ENCODE measurements at places on chromosomes 7 and 10.

- peak; percentile 16 for DNase-seq
Observed at GRCh38 chr7:135102372-135102771, 45.5 kb upstream of the TMEM140 start.

GRCh38 chr10:16756561-16757221, 60.5 kb downstream of the RSU1 start:
- peak; percentile 63 for DNase-seq

- no peak for DNase-seq
Observed at GRCh38 chr10:18549105-18549504, 102.3 kb downstream of the NSUN6 start.

DNA sequence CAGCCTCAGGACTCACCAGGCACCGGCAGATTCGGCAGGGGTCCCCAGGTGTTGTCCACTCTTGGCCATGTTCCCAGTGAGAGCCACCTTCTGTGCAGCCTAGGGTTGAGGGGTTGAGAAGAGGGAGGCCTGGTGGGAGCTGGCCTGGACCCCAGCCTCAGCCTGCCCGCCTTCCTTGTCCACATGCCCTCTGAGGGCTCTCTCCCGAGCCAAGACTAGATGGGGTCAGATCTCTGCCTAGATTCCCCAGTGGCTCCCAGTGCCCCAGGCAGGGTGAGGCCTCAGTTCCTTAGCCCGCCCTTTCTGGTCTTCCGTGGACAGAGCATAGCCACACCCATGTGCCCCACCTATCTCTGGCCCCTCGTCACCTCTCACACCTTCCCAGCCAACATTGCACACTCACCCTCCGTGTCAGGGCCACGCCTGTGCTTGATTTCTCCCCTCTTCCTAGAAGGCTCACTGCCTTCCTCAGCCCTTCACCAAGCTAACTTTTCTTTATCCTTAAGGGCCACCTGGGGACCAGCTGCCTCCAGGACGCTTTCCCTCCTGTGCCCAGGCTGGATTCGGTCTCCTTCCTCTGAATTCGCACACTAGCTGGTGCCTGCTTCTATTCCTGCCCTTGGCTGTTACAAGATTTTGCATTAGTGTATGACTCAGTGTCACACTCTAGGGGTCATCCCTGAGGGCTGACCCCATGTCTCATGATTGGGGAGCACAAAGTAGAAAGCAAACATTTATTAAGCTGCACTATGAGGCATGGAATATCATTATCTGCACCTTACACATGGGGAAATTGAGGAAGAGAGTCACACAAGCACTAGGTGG, 7.5 kb downstream of the KCP start:
- DNase-seq = no peak

DNA sequence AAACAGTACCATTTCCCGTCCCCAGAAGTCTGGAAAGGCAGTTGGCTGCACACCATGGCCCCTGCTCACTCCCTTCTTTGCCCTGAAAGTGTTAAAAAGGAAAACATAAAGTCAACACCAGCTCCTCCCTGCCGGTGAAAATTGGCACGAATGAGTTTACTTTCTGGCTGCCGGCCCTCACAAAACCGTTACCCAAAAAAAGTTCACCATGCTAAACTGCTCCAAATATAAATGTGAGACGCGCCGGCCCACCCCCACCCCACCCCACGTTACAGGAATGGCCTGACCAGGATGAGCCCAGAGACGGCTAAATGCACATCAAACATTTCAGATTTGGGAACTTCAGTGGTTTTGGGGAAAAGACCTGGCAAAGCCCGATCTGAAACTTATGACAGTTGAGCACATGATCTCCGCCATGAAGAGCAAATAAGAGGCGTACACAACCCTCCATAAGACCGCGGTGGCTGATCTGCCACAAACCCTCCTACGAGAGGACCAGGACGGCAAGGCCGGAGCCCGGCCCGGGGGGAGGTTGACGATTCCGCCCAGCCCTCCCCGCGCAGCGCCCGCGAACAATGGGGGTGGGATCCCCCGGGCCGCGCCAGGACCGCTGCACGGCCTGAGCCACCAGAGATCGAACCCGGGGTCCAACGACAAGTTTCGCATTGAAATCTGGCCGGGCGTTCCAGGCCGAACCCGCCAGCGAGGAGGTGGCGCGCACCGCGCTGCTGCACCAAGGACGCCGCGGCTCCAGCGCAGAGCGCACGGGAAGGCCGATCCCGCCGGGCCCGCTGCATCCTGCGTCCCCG, 952 bp downstream of the DIP2C start:
- DNase-seq = peak; percentile 47

DNA sequence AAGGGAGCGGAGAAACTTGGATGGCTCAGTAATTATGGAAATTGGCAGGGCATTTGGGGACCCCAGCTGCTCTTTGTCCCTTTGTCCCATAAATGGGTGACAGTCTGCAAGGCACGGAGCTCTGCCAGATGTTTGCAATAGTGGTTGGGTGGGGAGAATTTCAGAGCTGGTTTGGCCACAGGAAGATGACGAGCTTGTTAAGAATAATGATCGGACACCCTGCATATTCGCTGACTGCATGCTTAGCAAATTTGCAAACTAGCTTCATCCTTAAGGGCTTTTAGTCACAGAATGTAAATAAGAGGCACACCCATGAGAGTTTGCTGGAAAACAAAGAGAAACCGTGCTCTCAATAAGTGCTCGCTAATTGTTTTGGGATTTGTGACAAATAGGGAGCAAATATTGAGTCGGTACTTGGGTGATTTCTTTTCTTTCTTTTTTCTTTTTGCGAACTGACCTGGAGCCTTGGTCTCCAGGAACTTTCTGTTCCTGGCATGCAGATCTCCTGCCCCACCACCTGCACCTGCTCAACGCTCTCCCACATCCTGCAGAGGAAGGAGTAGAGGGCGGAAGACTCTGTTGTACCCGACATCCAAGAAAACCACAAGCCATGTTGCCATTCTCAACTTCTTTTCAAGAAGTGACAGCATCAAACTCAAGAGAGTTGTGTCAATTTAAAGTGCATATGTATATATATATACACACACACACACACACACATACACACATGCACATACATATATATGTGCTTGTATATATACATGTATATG, 238.9 kb downstream of the CAMK1D start:
- DNase-seq = peak; percentile 42

DNA sequence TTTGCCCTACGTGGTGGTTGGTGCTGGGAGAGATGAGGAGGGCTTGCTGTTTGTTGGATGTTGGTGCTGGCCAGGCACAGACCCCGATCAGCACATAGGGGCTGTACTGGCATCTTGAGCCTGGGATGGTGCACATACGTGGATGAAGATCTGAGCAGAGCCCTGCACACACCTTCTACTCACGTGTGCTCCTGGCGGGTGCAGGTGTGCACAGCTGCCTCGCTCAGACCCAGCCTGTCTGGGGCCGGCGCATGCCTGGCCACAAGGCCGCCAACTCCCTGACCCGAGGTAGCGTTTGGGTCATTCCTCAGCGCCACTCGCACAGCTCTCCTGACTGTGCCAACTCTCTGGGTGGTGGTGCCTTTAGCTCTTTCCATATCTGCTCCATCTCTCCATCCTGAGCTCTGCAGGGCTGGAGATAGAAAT, 18.6 kb downstream of the PALD1 start:
- DNase-seq = no peak

DNA sequence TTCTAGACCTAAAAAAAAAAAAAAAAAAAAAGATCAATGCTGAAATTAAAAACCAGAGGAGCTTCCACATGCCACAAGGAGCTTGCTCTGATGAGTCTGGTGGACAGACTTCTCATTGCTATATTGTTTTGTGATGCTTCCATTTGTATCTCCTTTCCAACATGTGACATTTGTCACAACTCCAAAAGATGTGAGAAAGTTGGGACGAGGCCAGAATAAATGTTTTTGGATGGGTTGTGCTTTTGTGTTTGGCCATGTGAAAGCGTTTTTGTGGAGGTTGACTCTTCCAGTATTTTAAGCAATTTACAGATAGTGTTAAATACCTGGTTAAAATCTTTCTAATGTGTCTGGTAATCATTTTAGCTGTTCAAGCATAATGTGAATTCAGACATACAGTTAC, 280.1 kb downstream of the SKAP2 start:
- no peak for DNase-seq

DNA sequence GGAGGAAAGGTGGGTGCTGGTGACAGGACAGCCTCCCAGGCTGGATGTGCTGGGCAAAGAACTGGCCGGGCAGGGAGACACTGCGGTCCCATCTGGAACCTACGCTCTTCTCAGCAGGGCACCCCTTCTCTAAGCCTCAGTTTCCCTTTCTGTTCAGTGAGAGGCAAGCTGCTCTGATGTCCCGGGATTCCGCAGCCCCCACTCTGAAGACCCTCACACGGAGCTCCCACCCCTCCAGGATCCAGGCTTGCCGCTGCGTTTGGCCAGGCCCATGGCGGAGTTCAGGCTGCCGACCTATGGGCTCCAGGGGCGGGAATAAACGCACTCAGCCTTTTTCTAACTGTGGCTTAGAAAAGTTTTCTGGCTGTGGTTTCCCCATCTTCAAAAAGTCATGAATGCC, 10.2 kb upstream of the INTS1 start:
- DNase-seq = no peak

DNA sequence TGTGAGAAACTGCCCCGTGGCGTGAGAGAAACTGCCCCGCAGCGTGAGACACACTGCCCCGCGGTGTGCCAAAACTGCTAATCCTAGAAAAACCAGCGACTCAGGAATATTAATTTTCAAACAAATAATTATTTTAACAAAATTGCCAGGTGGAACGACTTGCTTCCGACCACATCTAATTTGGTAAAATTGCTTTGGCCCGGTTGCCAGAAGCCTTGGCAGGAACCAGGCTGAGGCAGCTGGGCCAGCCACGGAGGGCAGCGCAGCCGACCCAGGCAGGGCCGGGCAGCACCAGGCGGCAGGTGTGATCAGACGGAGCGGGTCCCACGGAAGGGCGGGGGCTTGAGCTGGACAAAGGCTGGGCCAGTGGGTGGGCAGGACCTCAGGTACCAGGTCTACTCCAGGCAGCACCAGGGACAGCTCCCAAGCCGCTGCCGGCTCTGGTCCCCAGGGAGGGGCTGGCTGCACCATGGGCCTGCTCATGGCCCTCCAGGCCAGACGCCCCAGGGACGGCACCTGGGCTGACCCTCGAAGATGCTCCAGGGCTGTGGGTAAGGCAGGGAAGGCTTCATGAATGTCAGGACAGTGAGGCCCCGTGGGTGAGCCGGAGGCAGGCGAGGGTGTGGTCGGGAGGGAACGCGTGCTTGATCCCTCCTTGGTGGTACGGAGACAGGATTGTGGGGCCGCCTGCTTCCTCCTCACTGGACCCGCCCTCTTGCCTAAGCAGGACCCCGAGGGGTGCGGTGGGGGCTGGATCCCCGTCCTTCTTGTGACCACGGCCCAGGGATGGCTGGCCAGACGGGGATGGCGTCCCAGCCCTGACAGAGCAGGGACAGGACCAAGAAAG, 7.7 kb upstream of the ADGRA1 start:
- DNase-seq = no peak

GRCh38 chr10:123997013-123997412, 96.4 kb downstream of the CHST15 start:
- DNase-seq = no peak
